ENCODE measurements at places on chromosomes 1 and 21. TPM values are rescaled to one million over a fixed set of nuclear protein-coding genes. Genes with fewer than 3 reads are reported as not detected.

DNA sequence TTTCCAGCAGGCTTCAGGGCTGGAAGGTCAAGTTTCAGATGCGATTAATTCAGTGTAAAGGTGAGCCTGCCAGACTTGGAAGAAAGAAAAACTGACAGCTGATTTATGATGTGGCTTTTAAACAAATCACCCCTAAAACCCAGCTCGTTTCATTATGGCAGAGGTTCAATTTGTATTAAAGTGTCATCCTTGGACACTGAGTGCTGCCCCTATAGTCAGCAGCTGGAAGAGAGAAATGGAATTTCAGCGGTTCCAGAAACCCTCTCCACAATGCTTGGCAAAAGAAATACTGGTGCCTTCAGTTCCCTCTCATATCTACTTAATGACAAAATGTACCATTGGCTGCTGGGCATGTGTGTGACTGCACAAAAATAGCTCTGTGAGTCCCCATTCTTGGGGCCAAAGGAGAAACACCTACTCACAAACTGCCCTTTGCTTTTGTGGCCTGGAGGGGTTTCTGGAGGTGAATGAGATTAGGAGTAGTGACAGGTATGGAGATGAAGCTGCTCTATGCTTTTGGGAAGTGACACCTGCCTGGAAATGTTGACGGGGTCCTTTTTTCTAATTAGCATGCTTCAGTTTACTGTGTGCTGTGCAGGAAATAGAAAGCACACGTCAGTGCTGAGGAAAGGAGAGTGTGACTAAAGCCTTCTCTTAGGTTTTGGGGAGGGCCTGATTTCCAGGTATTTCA, 95.1 kb upstream of the TSPAN2 start:
- H3K27me3 ChIP-seq: no peaks in the 10 kb centered on the region
- H3K36me3 ChIP-seq: no peaks in the 10 kb centered on the region
- DNase-seq: no peak
- no peaks in the 10 kb centered on the region for H3K4me1 ChIP-seq

- no peak for DNase-seq
- no peaks in the 10 kb centered on the region for H3K4me1 ChIP-seq
- no peak overlapping the region for H3K27ac ChIP-seq
- no peaks in the 10 kb centered on the region for H3K36me3 ChIP-seq
- H3K27me3 ChIP-seq: no peaks in the 10 kb centered on the region
- no peak overlapping the region for H3K4me3 ChIP-seq
These were observed 8.8 kb upstream of the FGR start for GRCh38 chr1:27643600-27644368.

The SPRR3 gene
- total RNA-seq: not detected

The CACNA1E gene
- 1.1 TPM for total RNA-seq

The UTS2 gene
- total RNA-seq: not detected

Data from sigmoid colon (tissue), 7 donors.